Esophagus mucosa (tissue), 1 donor: ENCODE measurements at places on chromosomes 4 and X. TPM values are rescaled to one million over a fixed set of nuclear protein-coding genes. Genes with fewer than 3 reads are reported as not detected.

The RBM47 gene
- total RNA-seq, result 70.6 TPM

The CENPI gene
- 3.9 TPM for total RNA-seq

The F8A2 gene
- total RNA-seq, result not detected

The GPR173 gene
- 0.08 TPM for total RNA-seq

The PLP1 gene
- total RNA-seq, result 0.04 TPM

The CD99 gene
- 100 TPM for total RNA-seq

The GPRASP1 gene
- total RNA-seq, result 1.2 TPM

The XAGE2 gene
- total RNA-seq, result not detected

The OTC gene
- not detected for total RNA-seq

The IQCM gene
- total RNA-seq, result not detected

The AWAT1 gene
- not detected for total RNA-seq

The MRPS18C gene
- 51.4 TPM for total RNA-seq

The EPHA5 gene
- total RNA-seq, result not detected

The HTRA3 gene
- total RNA-seq, result 1.0 TPM

The SMIM10L2A gene
- 1.4 TPM for total RNA-seq

The GAGE12E gene
- not detected for total RNA-seq

The CDX4 gene
- total RNA-seq, result not detected

The LAGE3 gene
- total RNA-seq, result 15.1 TPM

The ADH7 gene
- total RNA-seq, result 120 TPM

The BMX gene
- 1.0 TPM for total RNA-seq

The HPF1 gene
- total RNA-seq, result 12.4 TPM

The ZAR1 gene
- total RNA-seq, result not detected

The TLR8 gene
- total RNA-seq, result 0.32 TPM

The DNAAF6 gene
- total RNA-seq, result not detected

The TRIM61 gene
- not detected for total RNA-seq

The IL3RA gene
- total RNA-seq, result 1.2 TPM

The CYBB gene
- total RNA-seq, result 2.4 TPM

The TEX11 gene
- not detected for total RNA-seq
